ENCODE measurements at places on chromosomes 3 and 15. TPM values are rescaled to one million over a fixed set of nuclear protein-coding genes. Genes with fewer than 3 reads are reported as not detected.

The KBTBD13 gene
- total RNA-seq, result 1.2 TPM

The SLC28A1 gene
- total RNA-seq, result 6.6 TPM

The NR2F2 gene
- total RNA-seq, result 184 TPM

The FBXW12 gene
- 0.23 TPM for total RNA-seq

The GAP43 gene
- total RNA-seq, result 1.1 TPM

The P4HTM gene
- 51.4 TPM for total RNA-seq

The A4GNT gene
- not detected for total RNA-seq

The REC114 gene
- total RNA-seq, result not detected

The HHATL gene
- 9.0 TPM for total RNA-seq

The CLDN1 gene
- 36.4 TPM for total RNA-seq

The CCDC51 gene
- 18.6 TPM for total RNA-seq

The GOLGA8T gene
- total RNA-seq, result 1.8 TPM
